Naive thymus-derived CD8-positive, alpha-beta T cell (primary cell): ENCODE measurements at places on chromosomes 2 and 18. TPM values are rescaled to one million over a fixed set of nuclear protein-coding genes. Genes with fewer than 3 reads are reported as not detected.

- no peak for DNase-seq
Measured at GRCh38 chr2:55154525-55155030, 77.5 kb downstream of the CLHC1 start.

- DNase-seq, result no peak
Measured at GRCh38 chr2:24825883-24826772, 32.9 kb downstream of the CENPO start.

- DNase-seq, result no peak
Measured at GRCh38 chr2:23503097-23503496, 118.1 kb downstream of the KLHL29 start.

The SERPINB7 gene
- total RNA-seq, result not detected

DNA sequence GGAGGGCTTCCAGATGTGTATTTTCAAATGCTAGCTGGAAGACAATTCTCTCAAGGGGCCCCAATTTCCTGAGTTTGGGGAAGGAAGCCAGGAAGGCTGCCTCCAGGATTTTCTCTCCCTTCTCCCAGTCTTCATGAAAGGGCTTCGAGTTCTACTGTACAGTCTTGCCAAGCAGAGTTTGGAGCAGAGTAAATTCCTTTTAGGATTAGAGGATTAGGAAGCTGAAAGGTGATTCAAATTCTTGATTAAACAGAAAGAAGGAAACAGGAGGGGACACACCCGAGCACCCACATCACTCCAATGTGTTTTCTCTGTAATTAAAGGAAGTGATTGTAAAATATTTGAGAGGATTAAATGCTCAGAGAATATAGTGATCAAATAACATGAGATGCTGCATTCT is 217.8 kb downstream of the SETBP1 start:
- no peak for DNase-seq

DNA sequence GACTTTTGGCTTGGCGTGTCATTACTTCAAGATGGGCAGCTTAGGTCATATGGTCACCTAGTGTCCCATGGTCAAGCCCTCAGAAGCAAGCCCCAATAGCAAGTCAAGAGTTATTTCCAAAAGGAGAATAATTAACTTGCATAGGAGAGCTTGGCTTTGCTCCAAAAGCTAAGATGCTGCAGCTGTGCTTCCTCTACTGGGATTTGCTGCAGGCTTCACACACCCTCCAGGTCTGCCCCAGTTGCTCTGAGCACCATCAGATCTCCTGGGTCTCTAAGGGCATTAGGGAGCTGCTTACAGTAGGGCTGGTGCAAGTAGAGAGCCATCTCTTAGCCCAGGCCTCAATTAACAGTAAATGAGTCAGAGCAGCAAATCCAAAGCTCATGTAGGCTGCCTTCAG is 46.6 kb downstream of the THUMPD2 start:
- no peak for DNase-seq

The STAT4 gene
- total RNA-seq, result 134 TPM

DNA sequence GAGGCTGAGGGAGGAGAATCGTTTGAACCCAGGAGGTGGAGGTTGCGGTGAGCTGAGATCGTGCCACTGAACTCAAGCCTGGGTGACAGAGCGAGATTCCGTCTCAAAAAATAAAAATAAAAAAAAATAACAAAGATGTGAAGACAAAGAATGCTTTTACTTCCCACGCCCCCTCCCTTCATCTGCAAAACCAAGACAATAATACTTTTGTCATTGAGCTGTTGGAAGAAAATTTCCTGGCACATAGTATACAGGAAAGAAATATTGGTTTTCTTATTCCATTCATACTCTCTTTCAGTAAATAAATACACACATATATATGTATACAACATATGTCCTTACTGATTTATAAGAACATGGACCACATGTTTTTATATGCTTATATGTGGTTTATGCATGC is 12.2 kb downstream of the GREB1 start:
- no peak for DNase-seq

GRCh38 chr18:62991389-62991788 is 276.0 kb downstream of the PHLPP1 start:
- no peak for DNase-seq

DNA sequence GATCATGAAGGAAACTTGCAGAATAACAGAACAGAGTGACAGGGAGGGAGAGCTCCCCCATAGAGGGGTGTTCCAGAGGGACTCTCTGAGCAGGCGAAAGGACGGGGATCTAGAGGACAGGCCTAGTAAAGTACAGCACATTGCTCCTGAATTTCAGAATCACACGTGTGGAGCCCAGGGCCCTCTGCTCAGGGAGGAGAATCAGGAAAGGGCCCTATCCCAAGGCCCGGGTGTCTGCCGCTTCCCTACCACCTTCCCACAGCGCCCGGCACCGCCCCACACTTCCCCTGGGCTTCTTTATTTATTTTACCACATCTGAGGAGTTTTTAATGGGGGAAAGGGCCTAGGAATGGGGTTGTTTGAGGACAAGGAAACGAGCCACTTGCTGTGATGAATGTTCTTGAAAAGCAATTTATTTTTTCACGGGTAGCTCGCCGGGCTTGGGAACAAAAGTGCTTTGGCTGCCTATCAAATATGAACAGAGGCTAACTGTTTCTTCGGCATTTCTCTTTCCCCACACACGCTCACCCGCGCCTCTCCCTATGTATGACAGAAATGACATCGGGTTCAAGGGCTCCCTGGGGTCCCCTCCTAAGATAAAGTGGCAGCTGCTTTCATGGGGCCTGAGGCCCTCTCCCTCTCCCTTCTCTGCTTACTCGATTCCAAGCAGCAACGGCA is 79.3 kb upstream of the GLI2 start:
- DNase-seq, result no peak

The FAM117B gene
- 55.6 TPM for total RNA-seq

The BMP10 gene
- total RNA-seq, result not detected

GRCh38 chr2:70768590-70769085 is 638 bp upstream of the ADD2 start:
- no peak for DNase-seq

DNA sequence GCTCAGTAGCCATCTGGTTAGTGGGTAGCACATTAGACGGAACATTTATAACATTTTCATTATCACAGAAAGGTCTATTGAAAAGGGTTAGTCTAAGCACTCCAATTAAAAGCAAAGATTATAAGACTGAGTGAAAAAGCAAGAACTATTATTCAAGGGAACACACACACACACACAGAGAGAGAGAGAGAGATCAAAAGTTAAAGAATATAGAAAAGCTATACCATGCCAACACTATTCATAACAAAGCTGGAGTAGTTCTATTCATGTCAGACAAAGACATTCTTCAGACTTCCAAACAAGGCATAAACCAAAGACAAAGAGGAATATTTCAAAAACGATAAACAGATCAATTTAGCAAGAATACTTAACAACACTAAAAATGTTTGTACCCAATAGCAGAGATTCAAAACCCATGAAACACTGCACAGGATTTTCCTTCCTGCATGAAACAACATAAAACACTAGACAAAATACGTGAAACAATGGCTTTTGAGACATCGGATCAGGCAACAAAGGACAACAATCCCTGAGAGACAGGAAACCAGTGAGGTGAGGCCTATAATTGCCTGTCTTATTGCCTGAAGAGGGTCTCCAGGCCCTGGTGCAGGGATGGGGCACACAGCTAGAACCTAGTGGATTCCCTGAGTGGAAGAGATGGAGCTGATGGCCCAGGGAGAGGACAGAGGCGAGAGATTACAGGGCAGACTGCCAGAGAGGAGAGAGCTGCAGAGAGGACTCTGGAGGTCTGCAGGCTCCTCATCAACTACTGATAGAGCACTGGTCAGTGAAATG is 83.6 kb upstream of the NPAS2 start:
- DNase-seq, result no peak

- no peak for DNase-seq
Measured at GRCh38 chr2:131635611-131636010, 107.9 kb downstream of the CCDC74A start.

GRCh38 chr2:236663287-236664101 is 93.9 kb downstream of the ACKR3 start:
- no peak for DNase-seq
